Mesenteric fat pad (tissue), 1 donor: ENCODE measurements at places on chromosomes 3 and 15. TPM values are rescaled to one million over a fixed set of nuclear protein-coding genes. Genes with fewer than 3 reads are reported as not detected.

GRCh38 chr3:135641761-135642160, 323.8 kb upstream of the PPP2R3A start:
- DNase-seq = no peak

DNA sequence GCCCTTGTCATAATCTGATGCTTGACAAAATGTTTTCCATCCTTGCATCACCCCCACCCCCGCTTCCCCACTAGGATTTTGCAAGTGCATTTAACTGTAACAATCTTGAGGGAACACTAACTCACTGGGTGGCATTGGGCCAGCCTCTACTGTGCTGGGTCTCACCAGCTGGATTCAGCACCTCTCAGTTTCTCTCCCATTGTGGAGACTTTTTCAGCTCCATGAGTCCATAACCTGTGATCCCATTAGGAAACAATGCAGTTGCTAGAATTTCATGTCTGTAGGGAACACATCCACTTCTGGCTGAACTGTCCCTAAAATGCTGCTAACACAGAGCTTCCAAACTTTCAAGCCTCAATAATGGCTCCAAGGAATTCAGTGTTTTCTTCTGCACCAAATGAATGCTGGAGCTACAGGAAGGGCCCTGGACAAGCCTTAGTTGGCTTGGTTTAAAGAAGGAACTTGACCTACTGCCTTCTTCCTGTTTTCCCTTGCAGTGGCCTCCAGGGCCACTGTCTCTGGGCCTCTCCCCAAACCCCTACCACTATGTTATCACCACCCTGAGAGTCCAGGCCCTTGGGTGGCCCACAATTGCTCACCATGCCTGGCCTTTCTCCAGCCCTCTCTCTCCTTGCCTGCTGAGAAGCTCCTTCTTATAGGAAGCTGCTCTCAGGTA, 15.6 kb downstream of the CYP19A1 start:
- peak; percentile 90 for DNase-seq

DNA sequence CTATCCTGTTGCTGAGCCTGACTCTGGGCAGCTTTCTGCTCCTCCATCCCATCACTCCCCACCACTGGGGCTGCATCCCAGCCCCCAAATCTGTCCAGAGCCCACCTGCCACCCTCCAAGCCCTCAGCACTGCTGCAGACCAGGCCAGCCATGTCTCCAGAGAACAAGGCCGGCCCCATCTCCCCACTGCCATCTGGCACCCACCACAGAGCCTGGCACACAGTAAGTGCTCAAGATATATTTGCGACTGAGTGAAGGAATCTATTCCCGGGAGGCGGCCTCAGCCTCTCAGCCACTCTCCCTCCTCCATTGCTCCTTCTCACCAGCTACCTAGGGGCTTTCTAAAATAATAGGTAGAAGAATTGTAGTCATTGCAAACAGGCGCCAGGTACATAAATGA, 4.8 kb downstream of the PLXND1 start:
- DNase-seq = no peak

ECE2 gene
- not detected for total RNA-seq

DNA sequence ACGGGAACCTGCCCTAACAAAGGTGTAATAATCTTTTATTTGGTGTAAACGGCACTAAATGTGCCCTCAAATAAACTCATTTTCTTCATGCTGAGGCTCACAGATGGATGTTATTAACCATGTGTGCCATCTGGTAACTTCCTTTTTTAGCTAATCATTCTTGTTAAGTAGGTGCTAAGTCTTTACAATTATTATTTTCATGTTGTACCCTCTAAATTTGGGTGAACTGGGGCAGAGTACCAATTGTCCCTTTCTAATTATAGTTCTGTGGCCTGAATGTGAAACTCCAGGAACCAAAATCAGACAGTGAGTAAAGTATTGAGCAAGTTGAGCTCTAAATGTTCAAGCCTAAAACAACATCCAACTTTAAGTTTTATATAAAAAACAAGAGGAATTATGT, 220.7 kb upstream of the CADM2 start:
- no peak for DNase-seq

GRCh38 chr3:189239616-189240015, 67.8 kb downstream of the TPRG1 start:
- no peak for DNase-seq

SHC4 gene
- not detected for total RNA-seq

- no peak for DNase-seq
These were observed 453.0 kb upstream of the CFAP20DC start for GRCh38 chr3:59502806-59503205.

DNA sequence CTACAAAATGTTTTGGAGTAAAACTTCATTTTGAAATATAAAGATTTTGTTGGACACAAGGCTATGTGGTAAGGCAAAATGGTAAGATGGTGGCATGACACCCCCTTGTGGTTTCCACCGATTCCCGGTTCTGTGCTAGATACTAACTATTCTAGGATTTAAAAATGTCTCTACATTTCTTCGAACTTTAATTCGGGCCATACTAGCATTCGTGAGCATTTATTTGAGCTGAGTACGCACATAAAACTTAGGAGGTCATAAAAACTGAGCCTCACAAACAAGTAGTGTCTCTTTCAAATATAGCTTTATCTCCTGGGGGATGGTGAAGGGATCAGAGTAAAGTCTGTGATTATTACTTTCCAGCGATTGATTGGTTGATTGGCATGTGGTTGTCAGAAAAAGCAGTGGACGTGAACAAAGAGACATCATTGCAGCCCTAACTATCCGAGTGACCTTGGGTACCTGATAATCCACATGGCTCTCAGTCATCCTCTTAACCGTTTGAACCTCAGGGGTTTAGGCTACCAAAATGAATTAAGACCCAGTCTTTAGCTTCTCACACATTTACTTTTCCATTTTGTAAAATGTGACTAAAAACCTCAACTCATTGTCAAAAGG, 1.1 kb upstream of the ZNF639 start:
- no peak for DNase-seq

TRANK1 gene
- 14.7 TPM for total RNA-seq

- DNase-seq = no peak
These were observed 108.0 kb downstream of the IL1RAP start for GRCh38 chr3:190621927-190622326.

GP9 gene
- not detected for total RNA-seq

GRCh38 chr3:159882367-159882766, 106.3 kb upstream of the IL12A start:
- no peak for DNase-seq

- DNase-seq = no peak
These were observed 25.7 kb upstream of the GOLIM4 start for GRCh38 chr3:168121184-168122017.

ROBO2 gene
- 1.8 TPM for total RNA-seq

DNA sequence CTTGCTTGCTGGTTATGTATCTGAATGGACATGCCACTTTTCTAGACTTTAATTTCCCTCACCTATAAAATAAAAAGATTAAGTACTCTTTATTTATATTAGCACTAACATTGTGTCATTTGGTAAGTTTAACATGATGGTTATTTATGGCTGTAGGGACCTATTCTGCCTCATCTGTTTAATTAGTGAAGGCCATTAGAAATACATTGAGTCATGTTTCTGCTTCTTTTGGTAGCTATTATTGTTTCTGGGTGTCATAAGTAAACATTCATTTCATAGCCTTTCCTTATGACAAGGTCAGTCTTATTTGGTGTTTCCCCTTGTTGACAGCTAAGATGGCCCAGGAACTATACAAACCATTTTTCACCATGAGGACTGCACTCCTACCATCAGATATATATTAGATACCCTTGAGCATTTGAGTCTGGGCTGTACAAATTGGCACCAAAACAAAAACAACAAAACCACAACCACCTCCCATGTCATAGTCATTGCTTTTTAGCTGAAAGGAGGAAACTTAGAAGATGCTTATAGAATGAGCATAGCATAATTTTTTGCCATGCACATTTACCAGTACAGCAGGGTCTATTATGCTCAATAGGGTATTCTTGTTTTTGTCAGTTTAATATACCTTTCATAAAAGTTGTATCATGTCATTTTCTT, 39.3 kb downstream of the SRP14 start:
- no peak for DNase-seq

GRCh38 chr15:65626856-65627255, 5.1 kb downstream of the SLC24A1 start:
- no peak for DNase-seq

EPHB3 gene
- 1.6 TPM for total RNA-seq

ATP13A5 gene
- total RNA-seq = not detected

KNG1 gene
- total RNA-seq = not detected

GRCh38 chr3:108489776-108490175, 20.6 kb downstream of the MYH15 start:
- DNase-seq = no peak

DNA sequence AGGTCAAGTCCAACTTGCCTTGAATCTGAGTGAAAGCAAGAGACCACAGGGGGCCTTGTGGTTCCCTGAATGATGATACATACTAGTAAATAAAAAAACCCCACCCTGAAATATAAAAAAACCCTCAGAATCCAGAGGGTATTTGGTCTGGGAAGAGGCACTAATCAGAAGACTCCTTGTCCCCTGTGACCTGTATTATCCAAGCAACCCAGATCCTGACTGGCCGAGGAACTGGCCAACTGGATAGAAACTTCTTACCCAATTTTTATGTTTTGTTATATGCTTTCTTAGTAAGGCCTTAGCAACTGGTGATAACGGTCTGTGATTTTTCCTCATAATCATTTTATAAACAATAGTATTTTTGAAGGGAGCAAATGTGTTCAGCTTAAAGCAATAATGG, 17.5 kb downstream of the ABI3BP start:
- no peak for DNase-seq

- DNase-seq = no peak
These were observed 80.4 kb upstream of the TMEM158 start for GRCh38 chr3:45306406-45307008.

DNA sequence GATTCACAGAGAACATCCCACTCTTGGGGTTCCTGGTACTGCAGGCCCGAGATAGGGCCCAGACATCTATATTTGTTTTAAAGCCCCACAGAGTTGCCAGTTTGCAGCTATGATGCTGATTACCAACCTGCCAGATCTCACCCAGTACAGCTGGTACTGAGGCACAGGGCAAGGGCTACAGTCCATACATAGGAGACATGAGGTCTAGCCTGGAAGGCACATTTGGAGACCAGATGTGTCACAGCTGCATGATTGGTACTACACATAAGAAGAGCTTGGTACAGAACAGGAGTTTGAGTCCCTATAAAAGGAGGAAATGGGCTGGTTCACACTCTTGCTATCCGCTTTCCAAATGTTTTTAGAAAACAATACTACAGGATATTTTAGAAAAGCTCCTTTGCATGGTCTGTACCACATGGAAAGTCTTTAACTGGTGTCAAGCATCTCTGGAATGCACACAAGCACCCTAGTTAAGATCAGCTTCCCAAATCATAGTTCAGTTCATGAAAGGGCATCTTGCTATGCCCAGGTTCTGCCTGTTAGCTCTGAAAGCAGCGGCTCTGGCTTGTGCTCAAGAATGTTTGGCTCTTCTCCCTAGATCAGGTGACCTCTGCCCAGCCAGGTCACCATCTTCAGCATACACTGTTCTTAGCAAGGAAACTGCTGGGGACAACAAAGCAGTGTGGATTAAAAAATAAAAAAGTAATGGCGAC, 20.6 kb downstream of the MTMR14 start:
- no peak for DNase-seq

DNA sequence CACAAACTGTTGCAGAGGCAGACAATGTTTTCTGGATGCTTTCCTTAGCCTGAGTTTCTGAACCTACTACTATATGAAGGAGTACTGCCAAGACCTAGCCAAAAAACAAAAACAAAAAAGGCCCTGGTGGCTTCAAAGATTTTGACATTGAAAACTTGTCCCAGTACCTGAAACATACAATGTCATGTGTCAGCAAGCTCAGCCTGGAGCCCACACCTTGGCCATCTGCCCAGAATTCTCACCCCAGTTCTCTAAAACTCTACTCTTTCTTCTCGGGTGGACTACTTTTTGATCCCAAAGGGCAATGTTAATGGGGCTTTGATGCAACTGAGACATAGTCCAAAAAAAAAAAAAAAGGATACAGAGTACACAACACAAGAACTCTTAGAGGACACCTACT, 81.4 kb downstream of the FAM174B start:
- no peak for DNase-seq

DNA sequence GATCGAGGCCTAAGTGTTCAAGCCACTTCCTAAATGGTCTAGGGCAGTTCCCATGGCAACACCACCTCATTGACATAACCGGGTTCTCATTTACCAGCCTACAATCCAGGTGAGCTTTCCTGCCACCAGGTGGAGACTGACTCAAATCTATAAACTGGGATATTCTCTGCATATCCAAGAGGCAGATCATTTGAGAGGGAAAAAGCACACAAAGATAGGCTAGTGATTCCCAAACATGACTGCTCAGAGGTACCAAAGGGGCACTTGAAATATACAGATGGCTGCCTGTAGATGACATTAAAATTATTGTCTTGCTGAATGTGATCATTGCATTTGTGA, 141.3 kb upstream of the PROK2 start:
- DNase-seq = no peak

- DNase-seq = no peak
These were observed 32.0 kb upstream of the SLCO3A1 start for GRCh38 chr15:91821458-91821857.

DNA sequence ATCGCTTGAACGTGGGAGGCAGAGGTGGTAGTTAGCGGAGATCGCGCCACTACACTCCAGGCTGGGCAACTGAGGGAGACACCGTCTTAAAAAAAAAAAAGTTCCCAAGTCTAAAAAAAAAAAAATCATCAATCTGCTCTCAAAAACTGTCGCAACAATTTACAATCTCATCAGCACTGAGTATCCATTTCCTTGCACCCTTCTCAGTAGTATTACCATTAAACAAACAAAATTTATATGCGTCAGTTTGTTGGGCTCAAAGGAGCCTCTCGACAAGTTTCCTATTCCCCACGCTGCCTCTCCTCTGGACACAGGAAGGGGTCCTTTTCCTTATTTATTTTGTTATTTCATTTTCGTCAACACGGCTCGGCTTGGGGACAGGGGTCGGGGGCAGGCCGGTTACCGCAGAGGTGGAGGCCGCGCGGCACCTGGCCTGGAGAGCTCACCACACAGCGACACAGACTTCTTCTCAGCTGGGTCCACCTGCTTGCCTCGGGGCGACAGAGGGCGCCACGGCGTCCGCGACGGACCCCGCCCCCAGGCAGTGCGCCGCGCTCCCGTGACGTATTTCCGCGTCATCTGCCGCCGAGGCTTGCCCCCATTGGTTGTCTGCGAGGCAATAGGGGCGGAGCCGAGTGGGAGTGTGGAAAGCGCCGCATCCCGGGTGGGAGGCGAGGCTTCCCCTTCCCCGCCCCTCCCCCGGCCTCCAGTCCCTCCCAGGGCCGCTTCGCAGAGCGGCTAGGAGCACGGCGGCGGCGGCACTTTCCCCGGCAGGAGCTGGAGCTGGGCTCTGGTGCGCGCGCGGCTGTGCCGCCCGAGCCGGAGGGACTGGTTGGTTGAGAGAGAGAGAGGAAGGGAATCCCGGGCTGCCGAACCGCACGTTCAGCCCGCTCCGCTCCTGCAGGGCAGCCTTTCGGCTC, at the start of gene MAP2K1:
MAP2K1 (plus strand) TSS at position 709 of the 920 bp plus-strand sequence. CDS start 436 bp downstream, outside the sequence.
- DNase-seq = peak; percentile 100
